Activated T-helper 1 cell treated with anti-CD3 and anti-CD28 coated beads, Interleukin-2, amount 50 U/mL, for 16 hours (primary cell): ENCODE measurements at places on chromosomes 3 and 15.

DNA sequence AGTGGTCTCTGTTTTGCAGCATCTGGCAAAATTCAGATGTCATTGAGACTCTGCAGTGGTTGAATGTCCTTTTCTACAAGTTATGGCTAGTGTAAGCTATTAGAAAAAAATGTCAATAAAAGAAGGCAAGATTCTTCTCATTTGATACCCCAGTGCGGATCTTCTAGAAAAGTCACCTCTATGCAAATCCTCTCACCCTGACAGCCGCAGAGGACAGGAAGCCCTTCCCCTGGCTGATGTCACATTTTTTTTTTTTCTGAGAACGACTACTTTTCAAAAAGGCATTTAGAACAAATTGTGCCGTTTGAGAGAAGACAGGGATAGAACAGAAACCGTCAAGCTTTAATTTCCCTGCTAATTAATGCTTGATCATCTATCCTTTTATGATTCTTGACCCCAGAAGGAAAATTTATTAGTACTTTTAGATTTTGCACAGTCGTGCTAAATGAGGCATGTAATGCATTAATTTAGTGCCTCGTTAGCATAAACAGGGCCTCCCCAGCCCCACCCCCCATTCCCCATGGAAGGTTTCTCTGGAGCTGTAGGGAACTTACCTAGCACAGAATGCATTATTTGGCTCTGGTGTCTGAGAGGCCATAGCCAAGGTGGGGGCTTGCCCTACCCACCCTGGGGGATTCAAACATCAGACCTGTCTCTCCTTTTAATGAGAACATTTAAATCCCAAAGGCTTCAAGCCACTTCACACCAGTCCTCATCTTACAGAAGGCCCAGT, 183.8 kb downstream of the OPA1 start:
- no peak for DNase-seq

DNA sequence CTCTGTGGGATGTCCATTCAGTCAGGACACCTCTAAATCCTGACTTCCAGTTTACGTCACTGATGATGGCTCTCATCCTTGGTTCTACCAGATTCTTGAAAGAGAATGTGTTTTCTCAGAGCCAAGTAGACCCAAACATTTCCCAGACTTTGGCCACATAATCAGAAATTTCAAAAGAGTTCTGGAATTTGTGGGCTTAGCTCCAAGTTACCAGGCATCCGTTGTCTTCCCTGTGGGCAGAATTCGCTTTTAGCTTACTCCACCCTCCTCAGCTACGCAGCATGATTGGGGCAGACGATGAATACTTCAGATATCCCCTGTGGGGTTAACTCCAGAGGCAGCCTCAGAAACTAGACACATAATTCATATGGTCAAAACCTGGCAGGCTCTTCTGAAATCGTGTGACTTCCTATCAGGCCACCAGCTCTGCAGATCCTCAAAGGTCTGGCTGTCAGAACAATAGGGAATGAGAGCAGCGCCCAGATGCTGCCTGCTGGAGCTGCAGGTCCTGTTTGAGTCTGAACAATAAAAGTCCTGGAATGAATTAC, 30.6 kb downstream of the CRTC3 start:
- no peak for DNase-seq

DNA sequence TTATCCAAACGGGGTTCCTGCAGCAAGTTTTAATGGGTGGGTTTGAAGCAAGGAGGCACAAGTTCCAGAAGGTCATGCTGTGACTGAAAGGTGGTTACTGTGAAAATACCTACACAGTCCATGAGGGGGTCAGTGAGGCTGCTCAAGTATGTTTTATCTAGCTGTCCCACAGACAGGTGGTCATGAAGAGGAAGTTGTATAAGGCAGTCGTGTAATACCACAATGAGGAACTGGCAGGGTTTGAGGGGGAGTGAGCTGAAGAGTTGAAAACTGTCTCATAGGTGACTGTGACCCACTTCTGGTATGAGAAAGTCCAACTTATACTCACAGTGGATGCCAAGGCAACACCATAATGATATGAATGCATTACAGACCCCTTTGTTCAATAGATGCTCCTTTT, 856.8 kb downstream of the OTOL1 start:
- no peak for DNase-seq

DNA sequence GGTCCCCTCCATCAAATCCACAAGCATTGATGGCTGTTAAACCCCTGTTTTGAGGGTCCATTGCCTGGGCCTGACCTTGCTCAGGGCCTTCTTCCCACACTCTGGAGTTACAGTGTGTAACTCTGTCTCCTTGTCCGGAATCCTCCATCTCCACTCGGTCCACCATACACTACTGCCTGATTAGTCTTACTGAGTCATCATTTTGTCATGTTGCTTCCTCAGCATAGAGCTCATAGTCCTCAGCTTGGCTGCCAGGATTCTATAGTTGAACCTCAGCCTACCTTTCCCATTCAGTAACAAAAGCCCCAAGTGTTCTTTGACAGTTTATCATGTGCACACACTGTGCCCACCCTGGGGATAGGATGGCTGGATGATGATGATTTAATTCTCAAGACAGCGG, 113.0 kb downstream of the PDE8A start:
- no peak for DNase-seq

- DNase-seq, result no peak
Observed at GRCh38 chr3:183265157-183265642, 12.1 kb downstream of the B3GNT5 start.

DNA sequence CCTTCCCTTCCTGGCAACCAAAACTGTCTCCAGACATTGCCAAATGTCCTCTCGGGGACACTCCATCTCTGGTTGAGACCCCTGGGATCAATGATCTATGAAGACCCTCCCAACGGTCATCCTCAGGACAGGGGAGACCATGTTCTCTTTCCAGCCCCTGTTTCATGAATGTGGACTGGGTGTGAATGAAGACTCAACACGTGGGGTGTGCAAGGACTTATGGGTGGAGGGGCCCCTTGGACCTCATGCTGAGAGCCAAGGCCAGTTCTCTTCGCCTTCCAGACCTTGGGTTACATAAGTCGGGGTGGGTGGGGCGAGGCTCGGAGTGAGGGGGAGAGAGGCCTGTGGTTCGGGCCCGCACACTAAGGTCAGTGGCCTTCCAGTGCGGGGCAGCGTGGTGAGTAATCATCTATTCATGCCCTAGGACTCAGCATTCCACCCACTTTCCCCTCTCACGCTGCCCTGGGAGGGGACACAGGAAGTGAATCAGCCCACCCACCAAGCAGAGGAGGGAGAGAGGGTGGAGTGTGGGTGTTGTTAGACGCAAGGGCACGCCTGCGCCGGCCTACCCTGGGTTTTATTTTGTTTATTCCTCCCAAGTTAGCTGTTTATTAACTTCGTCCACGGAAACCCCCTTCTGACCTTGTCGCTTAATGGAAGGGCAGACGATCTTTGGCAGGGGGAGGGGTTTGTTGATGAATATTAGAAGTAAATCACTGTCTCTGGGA, 6.7 kb downstream of the PAQR5 start:
- DNase-seq, result no peak

- DNase-seq, result no peak
Observed at GRCh38 chr3:117074826-117075225, 365.2 kb downstream of the TUSC7 start.

DNA sequence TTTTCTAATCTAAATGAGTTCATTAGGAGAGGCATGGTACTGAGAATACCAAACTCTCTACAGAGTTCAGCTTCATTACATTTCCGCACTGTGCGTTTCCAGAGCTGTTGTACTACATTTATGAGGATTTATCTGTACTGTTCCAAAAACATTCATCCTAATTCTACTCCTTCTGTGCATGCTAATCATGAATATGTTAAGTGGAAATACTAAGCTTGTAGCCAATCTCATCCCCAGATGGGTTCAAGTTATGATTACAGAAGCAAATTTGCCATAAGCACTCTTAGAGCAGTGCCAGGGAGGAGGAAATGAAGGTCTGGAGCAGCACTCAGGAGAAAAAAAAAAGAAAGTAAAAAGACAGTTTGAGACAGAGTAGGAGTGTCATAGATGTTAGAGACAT, 544.3 kb downstream of the GBE1 start:
- DNase-seq, result no peak

DNA sequence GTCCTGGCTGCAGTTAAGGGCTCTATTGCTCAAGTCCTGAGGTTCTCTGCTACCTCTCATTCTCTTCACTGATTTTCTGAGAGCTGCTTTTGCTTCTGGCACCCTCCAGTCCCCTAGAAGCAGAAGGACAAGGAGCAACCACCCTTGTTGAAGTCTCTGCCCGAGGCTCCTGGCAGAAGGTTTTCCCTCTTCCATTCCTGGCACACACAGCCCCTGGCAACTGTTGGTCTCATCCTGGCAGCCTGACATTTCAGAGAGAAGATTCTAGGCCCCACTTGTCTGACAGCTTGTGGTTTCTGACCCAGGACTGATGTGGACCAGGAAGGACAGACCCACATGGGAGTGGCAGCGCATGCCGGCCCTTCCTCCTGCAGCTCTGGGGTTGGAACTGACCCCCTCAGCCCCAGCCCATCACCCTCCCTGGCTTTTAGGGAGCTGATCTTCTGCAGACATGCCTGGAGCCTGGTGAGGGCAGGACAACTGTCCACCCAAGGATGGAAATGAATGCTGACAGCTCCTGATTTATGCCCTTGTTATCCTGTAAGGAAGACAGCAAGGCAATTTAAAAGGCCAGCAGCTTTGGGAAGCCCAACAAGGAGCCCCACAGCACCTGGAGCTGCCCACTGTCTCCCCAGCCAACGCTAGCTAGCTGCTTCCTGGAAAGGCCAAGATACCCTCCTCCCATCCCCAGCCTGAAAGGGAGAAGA, 13.0 kb upstream of the NTRK3 start:
- no peak for DNase-seq

DNA sequence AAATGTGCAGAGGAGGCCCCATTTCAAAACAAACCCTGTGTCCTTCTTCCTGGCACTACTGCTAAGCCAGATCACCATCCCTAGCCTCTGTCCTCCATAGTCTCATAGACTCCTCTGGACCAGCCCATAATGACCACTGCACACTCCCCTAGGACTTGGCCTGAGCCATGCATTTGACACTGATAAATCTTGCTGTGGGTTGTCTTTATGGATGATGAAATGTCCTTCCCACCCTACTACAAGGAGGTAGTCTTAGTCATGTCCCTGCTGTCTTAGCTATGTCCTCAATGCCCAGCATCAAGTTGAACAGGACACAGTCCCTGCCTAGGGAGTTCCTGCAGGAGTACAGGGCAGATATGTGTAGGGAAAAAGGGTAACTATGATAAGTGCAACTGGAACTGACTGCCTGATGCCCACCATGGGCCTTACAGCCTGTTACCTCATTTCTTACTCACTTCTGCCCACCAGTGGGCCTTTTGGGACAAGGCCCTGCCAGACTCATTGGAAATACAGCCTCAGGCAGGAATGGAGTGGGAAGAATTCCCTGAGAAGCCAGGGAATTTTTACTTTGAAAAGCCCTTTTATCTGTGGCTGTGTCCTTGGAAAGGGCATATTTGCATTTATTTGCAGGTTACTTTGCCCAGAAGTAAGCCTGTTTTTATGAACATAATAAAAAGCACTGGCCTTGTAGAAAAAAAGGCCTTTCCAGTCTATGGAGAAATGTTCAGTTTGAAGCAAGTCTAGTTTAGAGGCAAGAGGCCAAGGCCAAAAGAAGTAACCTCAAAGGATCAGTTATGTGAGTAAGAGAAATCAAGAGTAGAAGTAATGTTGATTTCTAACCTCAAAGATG, 199.6 kb upstream of the EIF1B start:
- no peak for DNase-seq

- no peak for DNase-seq
Observed at GRCh38 chr3:50327129-50327528, 894 bp downstream of the TUSC2 start.

GRCh38 chr3:170711786-170712185, 125.9 kb upstream of the SLC7A14 start:
- no peak for DNase-seq

DNA sequence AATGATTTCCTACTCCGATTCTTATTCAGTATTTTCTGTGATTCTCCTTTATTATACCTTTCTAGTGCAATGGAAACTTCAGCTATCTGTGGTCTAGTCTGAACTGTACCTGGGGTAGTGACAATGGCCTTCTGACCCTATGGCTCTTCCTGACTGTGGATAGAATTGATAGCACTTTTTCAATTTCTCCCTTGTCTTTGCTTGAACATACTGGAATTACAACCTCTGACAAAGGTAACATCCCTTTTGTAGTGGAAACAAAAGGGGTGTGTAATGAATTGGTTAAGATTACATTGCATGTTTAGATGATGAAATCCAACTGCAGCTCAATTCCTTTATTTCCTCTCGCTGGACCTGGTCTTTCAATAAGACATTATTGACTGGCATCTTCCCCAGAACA, 21.0 kb upstream of the SOX2 start:
- no peak for DNase-seq

DNA sequence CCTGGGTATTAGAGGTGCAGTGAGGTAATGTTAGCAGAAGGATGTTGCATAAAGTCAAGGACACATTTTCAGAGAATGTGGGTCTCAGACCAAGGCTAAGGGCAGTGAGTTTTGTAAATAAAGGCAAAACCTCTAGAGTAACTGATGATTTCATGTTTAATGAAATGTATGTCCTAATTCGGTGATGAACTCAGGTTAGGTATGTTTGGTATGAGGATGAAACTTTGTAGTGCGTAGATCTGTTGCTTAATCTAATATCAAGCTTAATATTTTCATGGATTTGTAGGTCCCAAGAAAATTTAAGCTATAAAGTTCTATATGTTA, 3.6 kb downstream of the USP50 start:
- no peak for DNase-seq

- no peak for DNase-seq
Observed at GRCh38 chr15:90558171-90558573, 28.4 kb downstream of the CRTC3 start.

DNA sequence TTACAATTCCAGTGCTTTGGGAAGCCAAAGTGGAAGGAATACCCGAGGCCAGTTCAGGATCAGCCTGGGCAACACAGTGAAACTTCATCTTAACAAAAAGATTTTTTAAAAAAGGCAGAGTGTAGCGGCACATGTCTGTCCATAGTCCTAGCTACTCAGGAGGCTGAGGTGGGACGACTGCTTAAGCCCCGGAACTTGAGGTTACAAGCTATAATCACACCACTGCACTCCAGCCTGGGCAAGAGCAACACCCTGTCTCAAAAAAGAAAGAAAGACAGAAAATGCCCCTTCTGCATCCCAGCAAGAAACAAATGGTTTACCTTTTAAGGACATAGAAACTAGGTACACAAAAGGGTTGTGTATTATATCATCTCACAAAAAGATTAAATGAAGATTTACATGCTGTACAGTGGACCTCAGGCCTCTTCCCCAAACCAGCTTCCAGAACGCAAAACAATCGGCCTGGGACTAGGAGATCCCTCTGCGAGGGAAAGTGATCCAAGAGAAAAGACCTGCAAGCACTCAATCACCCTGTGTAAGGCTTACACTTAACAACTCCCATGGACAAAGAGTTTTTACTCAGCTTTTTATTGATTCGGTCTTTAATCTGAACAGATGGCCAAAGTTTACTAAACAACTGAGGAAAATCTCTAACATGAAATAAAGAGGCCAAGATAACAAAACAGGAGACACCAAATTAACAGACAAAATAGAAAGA, 21.2 kb downstream of the TFDP2 start:
- DNase-seq, result no peak

- DNase-seq, result no peak
Observed at GRCh38 chr3:124557433-124558232, 172.6 kb upstream of the UMPS start.
